ENCODE measurements at places on chromosomes 1 and 21. TPM values are rescaled to one million over a fixed set of nuclear protein-coding genes. Genes with fewer than 3 reads are reported as not detected.

- H3K36me3 ChIP-seq: peaks cover 19% of the 10 kb centered on the region
- no peak for DNase-seq
- no peak overlapping the region for H3K4me3 ChIP-seq
- no peaks in the 10 kb centered on the region for H3K4me1 ChIP-seq
- H3K27ac ChIP-seq: no peak overlapping the region
- no peaks in the 10 kb centered on the region for H3K27me3 ChIP-seq
Measured at GRCh38 chr1:160309185-160309557, 24.2 kb upstream of the PEX19 start.

DNA sequence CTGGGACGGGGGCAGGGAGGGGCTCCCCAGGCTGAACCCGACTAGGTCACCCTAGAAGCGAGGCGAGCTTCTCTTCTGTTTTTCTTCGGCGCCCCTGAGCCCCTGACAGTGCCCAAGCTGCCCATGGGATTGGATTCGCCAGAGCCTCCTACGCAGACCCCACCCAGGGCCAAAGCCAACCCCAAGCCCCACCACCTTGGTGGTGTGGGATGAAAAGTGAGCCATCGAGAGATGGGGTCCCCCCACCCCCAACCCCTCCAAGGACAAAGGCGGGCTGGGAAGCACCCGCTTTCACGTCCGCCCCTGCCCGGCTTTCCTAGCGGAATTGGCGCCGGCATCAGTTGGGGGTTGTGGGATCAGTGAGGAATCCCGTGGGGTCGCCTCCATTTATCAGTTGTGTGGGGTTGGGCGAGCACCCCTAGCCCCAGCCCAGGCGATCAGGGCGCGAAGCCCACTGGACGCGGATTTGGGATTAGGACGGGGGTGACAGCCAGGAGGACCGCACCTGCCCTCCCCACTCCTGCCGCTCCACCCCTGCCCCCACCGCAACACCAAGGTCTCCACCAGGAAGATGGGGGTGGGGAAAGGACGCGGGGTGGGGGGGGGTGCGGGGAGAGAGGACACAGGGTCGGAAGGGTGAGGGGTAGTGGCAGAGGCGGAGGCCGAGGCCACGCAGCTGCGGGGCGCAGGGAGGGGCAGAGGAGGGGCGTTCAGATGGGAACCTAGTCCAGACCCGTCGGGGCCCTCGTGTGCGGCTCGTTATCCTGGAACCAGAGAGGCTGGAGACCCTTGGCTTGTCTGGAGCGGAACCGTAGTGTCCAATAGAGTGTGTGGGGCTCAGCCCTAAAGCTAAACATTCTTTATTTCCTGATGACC is 4.4 kb downstream of the TSPEAR start:
- peaks cover 91% of the 10 kb centered on the region for H3K27me3 ChIP-seq
- no peaks in the 10 kb centered on the region for H3K36me3 ChIP-seq

The TTC22 gene
- total RNA-seq: 15.8 TPM

The F3 gene
- 61.9 TPM for total RNA-seq

The TFF3 gene
- total RNA-seq: 0.96 TPM

Measured in breast epithelium (tissue), 4 donors.